ENCODE measurements at places on chromosomes 3 and 15. TPM values are rescaled to one million over a fixed set of nuclear protein-coding genes. Genes with fewer than 3 reads are reported as not detected.

- no peaks in the 10 kb centered on the region for H3K27me3 ChIP-seq
- H3K36me3 ChIP-seq, result no peaks in the 10 kb centered on the region
- no peak overlapping the region for H3K27ac ChIP-seq
- H3K4me1 ChIP-seq, result no peaks in the 10 kb centered on the region
Measured at GRCh38 chr3:61638741-61639140, 77.4 kb downstream of the PTPRG start.

DNA sequence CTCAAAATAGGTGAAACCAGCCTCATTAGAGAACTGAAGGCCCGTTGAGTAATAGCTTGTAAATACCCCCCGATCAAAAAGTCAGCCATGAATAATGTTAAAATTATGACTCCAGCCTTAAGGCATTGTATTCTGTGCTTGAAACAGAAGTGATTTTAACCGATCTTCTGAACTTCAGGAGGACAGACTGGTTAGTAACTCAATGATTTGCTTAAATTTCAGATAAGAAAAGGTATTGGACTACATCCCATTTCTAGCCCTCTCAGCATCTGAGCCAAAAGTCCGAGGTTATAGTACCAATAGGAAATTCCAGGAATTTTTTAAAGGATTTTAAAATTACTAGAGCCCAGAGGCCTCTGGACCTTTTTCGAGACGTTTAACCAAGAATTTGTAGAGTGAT is 67.7 kb upstream of the FGF12 start:
- no peak overlapping the region for H3K4me3 ChIP-seq
- H3K27ac ChIP-seq, result no peak overlapping the region
- H3K36me3 ChIP-seq, result no peaks in the 10 kb centered on the region
- H3K4me1 ChIP-seq, result no peaks in the 10 kb centered on the region
- DNase-seq, result no peak

GRCh38 chr3:106126846-106127235 is 258.0 kb upstream of the CBLB start:
- H3K27ac ChIP-seq, result no peak overlapping the region
- H3K4me3 ChIP-seq, result no peak overlapping the region
- peaks cover 5% of the 10 kb centered on the region for H3K36me3 ChIP-seq

MESP2 gene
- not detected for total RNA-seq

CHRD gene
- not detected for total RNA-seq

FRMD5 gene
- 0.26 TPM for total RNA-seq
